ENCODE measurements at places on chromosomes 2 and 18.

DNA sequence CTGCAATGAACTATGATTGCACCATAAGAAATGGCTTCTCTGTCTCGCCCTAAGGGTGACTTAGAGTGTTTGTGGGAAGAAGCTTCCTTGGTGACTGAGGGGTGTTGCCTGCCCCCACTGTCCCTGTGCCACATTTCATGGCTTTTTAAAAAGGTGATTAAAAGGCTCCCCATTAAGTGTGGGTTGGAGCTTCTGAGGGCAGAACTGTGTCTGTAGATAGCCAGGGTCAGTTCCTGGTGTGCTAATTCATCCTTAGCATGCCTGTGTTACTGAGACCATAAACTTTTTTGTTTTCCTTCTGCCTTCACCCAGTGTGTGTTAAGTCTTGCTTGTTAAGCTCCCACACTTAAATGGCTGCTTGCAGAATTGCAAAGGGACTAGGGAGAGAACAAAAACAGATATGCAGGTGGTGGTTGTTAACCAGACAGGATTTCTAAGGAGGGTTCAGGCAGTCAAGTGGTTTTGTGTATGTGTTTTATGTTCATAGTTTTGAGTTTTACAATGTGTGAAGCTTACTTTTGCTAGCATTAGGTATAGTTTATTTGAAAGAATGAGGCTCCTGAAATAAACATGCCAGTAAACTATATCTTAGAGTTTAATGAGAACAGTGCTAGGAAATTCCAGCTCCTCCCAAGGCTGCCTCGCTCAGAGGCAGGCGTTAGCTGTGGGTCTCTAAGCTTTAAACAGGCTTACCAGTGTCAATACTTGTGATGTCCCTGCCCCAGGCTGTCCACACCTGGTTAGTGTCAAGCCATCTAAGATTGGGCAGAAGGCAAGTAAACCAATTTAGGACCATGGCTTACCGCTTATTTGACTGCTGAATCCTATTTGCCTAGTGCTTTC lies 14.5 kb downstream of the CERS6 start:
- DNase-seq, result no peak

- DNase-seq, result no peak
Measured at GRCh38 chr2:19664646-19665045, 237.1 kb downstream of the TTC32 start.

DNA sequence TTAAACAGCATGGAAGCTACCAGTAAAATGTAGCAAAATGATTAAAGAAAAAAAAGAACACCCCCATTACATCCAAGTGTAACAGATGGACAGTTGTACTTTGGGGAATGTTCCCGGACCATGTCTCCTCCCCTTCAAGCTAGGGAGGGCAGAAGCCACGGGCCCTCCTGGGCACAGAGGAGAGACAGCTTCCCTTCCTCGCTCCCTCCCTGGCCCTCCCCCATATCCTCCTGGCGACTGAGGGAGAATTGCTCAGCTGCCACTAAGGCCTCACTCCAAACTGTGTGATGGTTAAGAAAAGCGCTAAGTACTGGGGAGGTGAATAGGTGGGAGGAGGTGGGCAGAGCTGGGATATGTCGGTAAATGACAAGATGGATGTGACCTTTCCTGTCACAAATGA lies 358.0 kb downstream of the HRH4 start:
- DNase-seq, result no peak

GRCh38 chr18:59270689-59271257 lies 2.5 kb downstream of the RAX start:
- DNase-seq, result no peak

- no peak for DNase-seq
Measured at GRCh38 chr18:34114996-34115395, 109.7 kb downstream of the NOL4 start.

GRCh38 chr2:181546086-181546485 lies 88.9 kb downstream of the ITGA4 start:
- DNase-seq, result no peak

GRCh38 chr2:209097168-209097567 lies 326.7 kb upstream of the MAP2 start:
- no peak for DNase-seq

DNA sequence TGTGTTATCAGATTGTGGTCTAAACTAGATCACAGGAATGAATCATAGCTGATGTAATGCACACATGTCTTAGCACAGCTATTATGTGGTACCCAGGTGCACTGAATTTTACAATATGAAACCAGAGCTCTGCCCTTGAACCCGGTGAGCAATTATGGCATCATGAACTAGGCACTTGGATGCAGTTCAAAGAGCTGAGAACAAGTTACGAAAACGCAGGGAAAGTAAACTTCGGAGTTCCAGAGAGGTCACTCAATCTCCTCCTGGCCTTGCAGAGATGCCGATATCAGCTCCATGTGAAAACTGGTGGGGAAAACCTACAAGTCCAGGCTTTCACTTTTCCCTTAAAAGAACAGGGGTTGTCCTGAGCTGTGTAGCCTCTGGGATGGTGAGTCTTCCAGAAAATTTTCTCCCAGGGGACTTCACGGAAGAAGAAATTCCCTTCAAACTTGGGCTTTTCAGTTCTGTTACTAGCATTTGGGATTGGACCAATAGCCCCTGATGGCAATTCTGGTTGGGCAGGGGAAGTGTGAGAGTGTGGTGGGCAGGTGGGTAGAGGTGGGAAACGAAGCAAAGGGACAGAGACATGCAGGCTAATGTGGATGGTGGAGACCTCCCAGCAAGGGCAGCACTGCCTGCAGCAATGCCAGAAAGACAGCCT lies 71.1 kb upstream of the SH3BP4 start:
- DNase-seq, result no peak

GRCh38 chr18:13374096-13374467 lies 155.5 kb downstream of the LDLRAD4 start:
- DNase-seq, result no peak

DNA sequence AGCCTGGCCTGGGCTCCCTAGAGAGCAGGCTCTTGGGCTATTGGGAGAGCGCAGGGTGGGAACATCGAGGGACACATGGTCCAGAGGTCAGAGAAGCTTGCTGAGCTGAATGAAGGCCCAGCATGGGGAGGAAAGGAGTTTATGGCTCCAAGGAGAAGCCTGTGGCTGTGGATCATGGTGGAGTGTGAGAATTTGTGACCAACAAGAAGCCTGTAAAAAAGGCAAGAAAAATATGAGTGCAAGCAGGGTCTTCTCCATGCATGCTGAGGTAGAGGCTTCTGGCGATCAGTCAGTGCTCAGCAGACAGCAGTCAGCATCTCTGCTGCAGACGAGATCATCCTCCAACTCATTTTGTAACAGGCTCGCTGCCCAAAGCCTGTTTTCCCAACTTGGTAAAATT lies 1.3 kb upstream of the SCYGR3 start:
- DNase-seq, result no peak

- peak; percentile 35 for DNase-seq
Measured at GRCh38 chr2:84938194-84938879, 32.6 kb upstream of the KCMF1 start.

GRCh38 chr2:27282892-27283291 lies 663 bp downstream of the TRIM54 start:
- no peak for DNase-seq

DNA sequence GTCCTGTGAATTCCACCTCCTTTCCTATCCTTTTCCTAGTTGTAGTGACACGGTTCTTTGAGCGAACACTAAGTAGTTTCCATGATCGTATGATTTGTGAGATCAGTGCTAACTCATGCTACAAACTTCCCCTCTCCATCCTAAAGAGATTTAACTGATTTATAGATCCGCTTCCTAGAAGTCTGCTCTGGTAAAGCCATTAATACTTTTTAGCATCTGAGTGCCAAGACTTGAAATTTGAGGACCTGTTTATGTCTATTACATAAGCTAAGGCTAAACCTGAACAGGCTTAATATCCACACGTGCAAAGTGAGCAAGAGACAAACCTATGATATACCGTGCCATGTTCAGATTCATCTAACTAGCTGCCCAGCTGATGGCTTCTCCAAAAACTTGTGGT lies 14.9 kb downstream of the PROKR1 start:
- no peak for DNase-seq

- no peak for DNase-seq
Measured at GRCh38 chr2:33074197-33074596, 127.4 kb downstream of the LTBP1 start.

DNA sequence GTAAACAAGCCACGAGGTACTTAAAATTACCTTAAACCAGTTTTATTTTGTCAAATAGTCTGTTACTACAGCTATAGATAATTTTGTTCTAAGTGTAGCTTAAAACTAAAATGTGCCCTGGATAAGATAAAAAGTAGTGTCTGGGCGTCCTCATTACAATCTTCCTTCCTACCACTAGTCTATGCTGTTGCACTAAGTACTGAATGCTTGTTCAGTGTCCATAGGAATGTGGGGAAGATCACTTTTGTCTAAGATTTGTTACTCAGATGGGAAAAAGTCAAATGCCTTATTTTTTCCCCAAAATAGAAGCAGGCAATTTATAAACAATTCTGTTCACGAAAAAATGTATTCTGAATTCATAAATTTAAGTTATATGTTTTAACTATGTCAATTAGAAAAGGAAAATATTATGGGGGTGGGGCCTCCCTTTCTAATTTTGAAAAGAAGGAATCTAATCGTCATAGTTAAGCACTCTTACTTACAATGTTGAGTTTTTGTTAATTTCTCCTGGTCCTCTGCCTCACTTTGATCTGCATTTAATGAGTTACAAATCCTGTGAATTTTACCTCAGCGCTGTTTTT lies 140.4 kb upstream of the VRK2 start:
- DNase-seq, result peak; percentile 53

DNA sequence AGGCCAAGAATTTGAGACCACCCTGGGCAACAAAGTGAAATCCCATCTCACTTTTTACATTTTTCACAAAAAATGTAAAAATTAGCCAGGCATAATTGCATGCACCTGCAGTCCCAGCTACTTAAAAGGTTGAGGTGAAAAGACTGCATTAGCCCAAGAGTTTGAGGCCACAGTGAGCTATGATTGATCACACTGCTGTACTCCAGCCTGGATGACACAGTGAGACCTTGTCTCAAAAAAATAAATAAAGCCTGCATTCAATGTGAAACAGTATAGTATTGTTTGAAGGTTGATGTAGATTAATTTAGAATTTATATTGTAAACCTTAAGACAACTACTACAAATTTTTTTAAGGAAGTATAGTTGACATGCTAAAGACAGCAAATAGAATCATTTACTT lies 53.5 kb downstream of the TBC1D8 start:
- DNase-seq, result no peak

DNA sequence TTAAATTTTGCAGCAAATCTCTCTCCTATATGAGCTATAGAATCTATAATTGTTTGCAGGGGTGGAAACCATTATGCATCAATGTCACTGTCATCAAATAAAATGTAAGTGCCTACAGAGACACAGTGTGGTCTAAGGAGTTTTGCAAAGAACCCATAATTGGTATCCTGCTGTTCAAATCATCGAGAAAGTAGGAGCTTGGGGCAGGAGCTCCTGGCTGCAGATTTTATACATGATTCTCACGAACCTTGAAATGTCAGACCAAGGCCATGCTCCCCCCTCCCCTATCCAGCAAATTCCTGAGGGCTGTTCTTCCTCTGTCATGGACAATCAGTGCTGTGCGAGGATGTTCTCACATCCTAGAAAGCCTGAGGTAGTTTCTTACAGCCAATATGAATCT lies 119.5 kb upstream of the CYRIA start:
- no peak for DNase-seq

DNA sequence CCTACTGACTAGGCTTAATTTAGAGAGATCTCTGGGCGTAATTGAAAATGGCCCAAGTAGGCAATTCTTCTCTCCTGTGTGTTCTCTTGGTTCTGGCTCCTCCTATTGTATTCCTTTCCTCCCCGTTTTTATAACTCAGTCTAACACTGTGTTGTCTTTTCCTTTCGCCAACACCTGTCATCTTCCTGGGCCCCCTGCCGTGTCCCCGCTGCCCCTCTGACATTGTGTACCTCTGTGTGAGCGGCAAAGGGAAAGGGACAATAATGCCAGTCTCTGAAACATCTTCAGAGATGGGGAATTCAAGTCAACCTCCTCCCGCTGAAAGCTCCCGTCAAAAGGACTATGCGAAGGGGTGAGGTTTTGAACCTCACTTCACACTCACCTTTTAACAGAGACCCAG lies 210.9 kb downstream of the GBX2 start:
- DNase-seq, result no peak

DNA sequence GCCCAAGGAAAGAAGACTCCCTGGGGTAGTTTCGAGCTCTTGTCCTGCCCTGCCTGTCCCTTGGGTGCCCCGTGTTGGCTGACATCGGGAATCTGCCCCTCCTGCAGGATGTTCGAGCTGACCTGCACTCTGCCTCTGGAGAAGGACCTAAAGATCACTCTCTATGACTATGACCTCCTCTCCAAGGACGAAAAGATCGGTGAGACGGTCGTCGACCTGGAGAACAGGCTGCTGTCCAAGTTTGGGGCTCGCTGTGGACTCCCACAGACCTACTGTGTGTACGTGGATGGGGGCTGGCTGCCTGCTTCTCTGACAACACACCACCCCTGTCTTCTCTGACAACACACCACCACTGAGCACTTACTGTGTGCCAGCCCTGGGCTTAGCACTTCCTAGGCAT lies 210.8 kb downstream of the DYSF start:
- DNase-seq, result no peak
